BE2C (cell line): ENCODE measurements at places on chromosomes 6 and 20.

DNA sequence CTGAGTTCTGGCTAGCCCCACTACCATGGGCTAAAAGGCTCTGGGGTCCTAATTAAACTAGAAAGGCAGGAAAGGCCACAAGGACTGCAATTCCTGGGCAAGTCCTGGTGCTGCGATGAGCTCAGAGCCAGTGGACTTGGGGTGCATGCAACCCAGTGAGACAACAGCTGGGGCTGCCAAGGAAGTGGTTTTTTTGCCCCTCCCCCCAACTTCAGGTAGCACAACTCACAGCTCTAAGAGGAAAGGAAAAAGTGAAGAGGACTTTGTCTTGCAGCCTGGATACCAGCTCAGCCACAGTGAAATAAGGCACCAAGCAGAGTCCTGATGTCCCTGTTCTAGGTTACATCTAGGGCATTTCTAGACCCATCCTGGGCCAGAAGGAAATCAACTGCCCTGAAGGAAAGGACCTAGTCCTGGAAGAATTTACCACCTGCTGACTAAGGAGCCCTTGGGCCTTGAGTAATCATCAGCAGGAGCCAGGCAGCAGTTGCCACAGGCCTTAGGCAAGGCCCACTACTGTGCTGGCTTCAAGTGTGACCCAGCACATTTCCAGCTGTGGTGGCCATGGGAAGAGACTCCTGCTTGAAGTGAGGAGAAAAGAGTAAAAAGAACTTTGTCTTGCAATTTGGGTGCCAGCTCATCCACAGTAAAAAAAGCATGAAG is 358.4 kb downstream of the BTBD3 start:
- DNase-seq, result no peak

DNA sequence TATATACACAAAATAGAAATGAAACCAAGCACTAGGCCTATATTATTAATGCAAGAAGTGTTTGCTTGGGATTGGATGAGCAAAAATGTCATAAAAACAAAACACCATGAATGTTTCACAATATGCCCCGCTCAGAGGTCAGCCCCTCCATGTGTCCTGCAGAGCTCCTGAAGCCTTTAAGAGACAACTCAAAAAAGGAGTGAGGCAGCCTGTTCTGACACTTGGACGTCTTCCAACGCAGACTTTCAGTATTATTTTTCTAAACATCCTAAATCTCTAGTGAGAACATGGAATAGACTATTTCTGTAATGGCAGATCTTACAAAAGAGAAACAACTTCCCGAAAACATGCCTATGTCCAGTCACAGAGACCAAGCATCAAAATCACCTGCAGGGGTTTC is 322.6 kb downstream of the PRKN start:
- DNase-seq, result no peak

DNA sequence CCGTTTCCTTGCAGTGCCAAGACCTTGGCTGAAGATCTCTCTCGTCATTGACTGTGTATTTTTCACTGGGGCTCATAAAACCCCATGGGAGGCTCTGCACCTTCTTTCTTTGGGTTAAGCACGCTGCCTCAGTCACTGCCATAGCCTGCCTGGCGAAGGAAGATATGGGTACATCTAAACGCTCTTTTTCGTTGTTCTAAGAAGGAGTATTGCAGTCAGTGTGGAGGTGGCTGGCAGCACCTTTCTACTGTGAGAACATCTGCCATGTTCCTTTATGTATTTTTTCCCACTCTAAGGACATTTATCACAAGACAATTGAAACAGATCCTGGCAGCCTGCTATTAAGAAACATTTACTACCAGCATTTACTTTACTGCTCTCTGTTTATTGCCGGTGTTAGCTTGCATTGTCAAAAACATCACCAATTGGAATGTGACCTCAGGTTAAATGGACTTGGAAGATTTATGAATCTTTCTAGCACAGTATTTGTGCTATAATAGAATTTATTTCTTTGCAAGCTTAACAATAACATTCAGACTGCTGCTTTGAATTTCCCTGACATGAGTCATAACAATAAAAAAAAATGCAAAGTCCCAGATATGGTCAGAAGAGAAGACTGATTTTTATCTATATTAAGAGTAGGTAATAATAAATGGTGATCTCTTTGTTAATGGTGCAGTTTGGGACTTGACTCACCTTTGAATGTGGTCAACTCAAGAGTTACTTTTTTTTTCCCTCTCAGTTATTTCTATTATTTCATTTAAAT is 62.2 kb upstream of the CLDN20 start:
- DNase-seq, result no peak

DNA sequence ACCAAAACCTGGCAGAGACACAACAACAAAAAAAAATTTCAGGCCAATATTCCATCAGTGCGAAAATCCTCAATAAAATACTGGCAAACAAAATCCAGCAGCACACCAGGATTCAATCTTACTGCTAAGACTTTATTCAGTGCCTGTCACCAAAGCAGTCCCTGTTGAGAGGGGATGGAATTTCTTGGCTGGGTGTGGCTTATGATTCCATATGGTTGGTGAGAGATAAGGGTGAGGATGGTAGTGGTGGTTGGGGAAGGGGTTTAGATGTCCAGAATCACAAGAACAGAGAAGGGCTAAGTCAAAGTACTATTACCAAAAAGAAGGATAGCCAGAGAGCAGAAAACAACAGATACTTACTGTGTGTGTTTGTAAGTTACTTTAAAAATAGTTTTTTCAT is 152.8 kb upstream of the SLC35B3 start:
- DNase-seq, result no peak

DNA sequence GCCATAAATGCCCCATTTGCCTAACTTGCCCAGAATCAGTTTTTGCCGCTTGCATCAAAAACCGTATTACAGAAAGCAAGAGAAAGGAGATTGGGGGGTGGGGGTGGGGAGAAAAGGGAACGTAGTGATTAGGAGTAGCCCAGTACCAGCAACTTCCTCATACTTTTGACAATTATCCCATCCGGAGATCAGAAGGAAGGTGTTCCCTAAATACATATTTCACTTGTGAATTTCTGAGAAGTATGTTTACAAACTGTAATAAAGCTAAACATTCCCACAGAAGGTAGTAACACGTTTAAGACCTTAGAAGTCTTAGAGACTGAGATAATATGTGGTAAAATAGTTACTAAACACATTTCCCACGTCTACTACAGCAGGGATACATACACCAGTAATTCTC is 14.5 kb downstream of the PREP start:
- DNase-seq, result no peak

DNA sequence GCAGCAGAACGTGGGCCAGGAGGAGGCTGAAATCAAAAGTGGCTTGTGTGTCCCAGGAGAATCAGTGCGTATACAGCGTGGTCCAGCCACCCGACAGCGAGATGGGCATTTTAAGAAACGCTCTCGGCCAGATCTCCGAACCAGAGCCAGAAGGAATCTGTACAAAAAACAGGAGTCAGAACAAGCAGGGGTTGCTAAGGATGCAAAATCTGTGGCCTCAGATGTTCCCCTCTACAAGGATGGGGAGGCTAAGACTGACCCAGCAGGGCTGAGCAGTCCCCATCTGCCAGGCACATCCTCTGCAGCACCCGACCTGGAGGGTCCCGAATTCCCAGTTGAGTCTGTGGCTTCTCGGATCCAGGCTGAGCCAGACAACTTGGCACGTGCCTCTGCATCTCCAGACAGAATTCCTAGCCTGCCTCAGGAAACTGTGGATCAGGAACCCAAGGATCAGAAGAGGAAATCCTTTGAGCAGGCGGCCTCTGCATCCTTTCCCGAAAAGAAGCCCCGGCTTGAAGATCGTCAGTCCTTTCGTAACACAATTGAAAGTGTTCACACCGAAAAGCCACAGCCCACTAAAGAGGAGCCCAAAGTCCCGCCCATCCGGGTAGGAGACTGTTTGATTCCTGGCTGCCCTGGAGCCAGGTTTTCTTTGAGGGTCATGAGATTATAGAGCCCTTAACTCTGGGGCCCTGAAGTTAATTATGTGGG is 75.3 kb downstream of the ASXL1 start:
- DNase-seq, result no peak

- no peak for DNase-seq
Observed at GRCh38 chr6:14621518-14621917, 503.9 kb downstream of the CD83 start.

- no peak for DNase-seq
Observed at GRCh38 chr6:123745895-123746294, 57.8 kb upstream of the NKAIN2 start.

GRCh38 chr6:106512048-106512967 is 117.0 kb downstream of the RTN4IP1 start:
- DNase-seq, result peak; percentile 26

GRCh38 chr6:133835901-133836300 is 53.0 kb upstream of the TCF21 start:
- DNase-seq, result no peak

DNA sequence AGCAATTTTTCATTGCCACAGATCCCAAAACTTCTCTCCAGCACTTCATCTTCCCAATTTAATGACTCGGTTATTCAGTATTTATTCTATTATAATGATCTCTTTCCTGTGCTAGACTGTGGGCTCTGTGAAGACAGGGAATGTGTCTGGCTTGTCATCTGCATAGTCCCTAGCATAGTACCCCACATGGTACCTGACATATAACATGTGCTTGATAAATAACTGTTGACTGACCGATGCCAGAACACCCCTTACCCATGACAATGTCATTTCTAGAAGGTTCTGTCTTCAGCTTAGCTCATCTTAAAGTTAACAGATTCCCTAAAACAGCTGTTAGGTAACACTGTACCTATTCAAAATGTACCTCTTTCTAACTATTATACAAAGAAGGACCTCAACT is 3.6 kb downstream of the PXMP4 start:
- no peak for DNase-seq

- no peak for DNase-seq
Observed at GRCh38 chr20:16607364-16608276, 34.4 kb upstream of the KIF16B start.

DNA sequence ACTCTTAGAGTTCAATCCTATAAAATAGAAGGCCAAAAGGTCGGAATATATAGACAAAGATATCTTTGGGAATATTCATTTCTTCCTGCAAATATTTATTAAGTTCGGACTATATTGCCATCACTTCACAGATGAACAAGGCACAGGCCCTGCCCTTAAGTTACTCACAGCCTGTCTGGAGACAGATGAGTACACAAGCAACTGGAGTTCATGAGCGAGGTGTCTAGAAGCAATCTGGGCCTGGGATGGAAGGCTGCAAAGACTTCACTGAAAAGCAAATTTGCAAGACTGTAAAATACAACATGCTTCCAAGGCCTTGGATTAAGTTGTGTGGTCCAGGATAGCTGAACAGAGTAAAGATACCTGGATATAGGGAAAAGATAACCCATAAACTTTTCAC is 56.7 kb upstream of the CEP85L start:
- DNase-seq, result no peak

GRCh38 chr6:170181338-170181690 is 109.6 kb downstream of the DLL1 start:
- DNase-seq, result no peak

DNA sequence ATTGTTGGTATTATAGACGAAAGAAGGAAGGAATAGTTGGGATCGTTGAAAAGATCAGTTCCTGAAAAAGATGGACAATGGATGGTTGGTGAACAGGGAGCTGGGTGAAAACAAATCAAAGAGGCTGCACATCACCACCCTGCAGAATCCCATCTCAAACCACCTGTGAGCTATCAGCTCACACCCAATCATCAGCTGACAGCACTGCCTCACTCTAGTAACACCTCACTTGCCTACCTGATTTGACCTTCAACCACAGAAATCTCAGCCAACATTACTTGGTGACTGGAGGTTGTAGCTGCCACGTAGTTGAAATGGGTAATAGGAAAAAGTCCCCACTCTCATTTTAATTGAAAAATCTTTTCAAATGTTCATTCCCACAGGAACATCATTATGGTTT is 101.8 kb upstream of the DST start:
- DNase-seq, result no peak

- DNase-seq, result no peak
Observed at GRCh38 chr20:11546939-11547338, 370.8 kb upstream of the BTBD3 start.

- no peak for DNase-seq
Observed at GRCh38 chr6:123812621-123813020, 9.0 kb downstream of the NKAIN2 start.

DNA sequence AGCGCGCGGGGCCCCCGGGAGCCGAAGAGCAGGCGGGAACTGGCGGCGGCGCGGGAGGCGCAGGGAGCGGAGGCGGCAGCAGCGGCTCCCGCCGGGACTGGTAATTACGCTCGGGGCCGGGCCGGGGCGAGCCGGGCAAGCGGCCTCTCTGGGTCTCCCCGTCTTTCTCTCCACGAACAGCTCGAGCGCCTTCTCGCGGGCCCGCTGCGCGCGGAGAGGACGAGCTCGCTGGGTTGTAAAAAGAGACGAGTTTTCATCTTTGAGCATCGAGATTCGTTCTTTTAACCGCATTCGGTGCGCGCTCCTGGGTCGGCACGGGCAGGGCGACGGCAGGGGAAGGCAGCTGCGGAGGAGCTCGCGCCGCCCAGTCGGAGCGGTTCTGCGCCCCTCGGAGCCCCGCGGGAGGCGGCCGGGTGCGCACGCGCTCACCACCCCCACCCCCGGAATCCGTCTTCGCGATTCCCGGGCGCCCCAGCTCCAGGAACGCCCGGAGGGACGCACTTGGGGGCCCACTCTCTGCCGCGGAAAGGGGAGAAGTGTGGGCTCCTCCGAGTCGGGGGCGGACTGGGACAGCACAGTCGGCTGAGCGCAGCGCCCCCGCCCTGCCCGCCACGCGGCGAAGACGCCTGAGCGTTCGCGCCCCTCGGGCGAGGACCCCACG is 38.0 kb downstream of the YTHDF1 start:
- no peak for DNase-seq

GRCh38 chr6:12404651-12405050 is 114.5 kb downstream of the EDN1 start:
- no peak for DNase-seq

GRCh38 chr6:67221226-67221625 is 1413.9 kb upstream of the ADGRB3 start:
- DNase-seq, result no peak

GRCh38 chr6:167930295-167930694 is 67.2 kb upstream of the KIF25 start:
- DNase-seq, result no peak
